ENCODE measurements at places on chromosomes 3 and 15. TPM values are rescaled to one million over a fixed set of nuclear protein-coding genes. Genes with fewer than 3 reads are reported as not detected.

Gene ZNF502
- 14.1 TPM for total RNA-seq

Gene ZNF620
- 16.3 TPM for total RNA-seq

Gene PLSCR5
- total RNA-seq: not detected

Gene DLL4
- 6.3 TPM for total RNA-seq

Gene CNBP
- total RNA-seq: 164 TPM

Gene TRPM1
- total RNA-seq: not detected

Gene TMCO5A
- not detected for total RNA-seq

Gene SCN11A
- total RNA-seq: 0.63 TPM

Gene CHCHD6
- total RNA-seq: 49.5 TPM

Gene PIF1
- total RNA-seq: 3.8 TPM

Gene KBTBD8
- total RNA-seq: 13.8 TPM

Gene ATP13A3
- total RNA-seq: 217 TPM

Gene P2RY12
- 21.9 TPM for total RNA-seq

Gene STRIT1
- total RNA-seq: not detected

Gene RTP2
- total RNA-seq: not detected

Gene FBXW12
- 2.8 TPM for total RNA-seq
